ENCODE measurements at places on chromosomes 11 and 22.
A peak's percentile ranks its signal among the peaks of the same experiment; 100 is the strongest.

- DNase-seq = no peak
Measured at GRCh38 chr11:20203831-20204230, 43.6 kb upstream of the DBX1 start.

DNA sequence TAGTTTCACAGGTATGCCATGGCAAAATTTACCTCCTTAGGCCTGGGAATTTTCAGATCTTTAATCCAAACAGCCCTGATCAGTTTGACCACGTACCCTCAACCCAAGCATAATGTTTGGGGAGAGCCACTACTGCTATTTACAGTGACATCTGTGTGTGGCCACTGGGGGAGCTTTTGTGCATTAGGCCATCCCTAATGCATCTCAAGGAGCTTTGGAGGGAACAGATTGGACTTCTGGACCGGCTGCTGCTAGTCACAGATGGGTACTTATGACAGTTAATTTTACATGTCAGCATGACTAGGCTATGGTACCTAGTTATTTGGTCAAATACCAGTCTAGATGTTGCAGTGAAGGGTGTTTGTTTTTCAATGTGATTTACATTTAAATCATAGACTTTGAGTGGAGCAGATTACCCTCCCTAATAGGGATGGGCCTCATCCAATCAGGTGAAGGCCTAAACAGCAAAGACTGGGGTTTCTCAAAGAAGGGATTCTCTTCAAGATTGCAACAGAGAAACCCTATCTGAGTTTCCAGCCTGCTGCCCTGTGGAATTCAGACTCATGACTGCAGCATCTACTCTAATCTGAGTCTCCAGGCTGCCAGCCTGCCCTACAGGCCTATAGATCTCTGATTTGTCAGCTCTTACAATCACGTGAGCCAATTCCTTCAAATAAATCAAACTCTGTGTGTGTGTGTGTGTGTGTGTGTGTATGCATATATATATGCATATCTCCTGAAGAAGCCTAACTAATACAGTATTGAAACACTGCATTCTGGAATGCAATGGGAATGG lies 38.0 kb upstream of the GALNT18 start:
- no peak for DNase-seq

DNA sequence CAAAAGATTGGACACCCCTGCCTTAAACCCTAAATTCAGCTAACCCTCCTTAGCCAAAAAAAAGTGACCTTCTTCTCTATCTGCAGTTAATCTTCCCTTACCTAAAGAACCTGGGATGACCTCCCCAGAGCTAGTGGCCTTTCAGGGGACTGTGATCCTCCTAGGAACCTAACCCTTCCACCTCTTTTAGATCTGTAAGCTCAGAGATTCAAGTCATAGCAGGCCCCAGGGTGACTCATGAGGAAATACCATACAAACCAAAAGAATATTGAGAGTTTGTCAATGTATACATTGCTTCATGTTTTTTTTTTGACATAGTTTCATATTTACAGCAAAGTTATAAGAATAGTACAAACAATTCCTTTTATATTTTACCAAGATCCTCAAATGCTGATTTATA lies 38.3 kb upstream of the CXCR5 start:
- DNase-seq = peak; percentile 79

GRCh38 chr22:32607086-32607485 lies 132.5 kb downstream of the FBXO7 start:
- DNase-seq = no peak

- no peak for DNase-seq
Measured at GRCh38 chr11:55773138-55773537, at the start of gene OR5D13. OR5D13 (plus strand) TSS chr11:55773438; CDS start chr11:55773438, 0 bp downstream.

DNA sequence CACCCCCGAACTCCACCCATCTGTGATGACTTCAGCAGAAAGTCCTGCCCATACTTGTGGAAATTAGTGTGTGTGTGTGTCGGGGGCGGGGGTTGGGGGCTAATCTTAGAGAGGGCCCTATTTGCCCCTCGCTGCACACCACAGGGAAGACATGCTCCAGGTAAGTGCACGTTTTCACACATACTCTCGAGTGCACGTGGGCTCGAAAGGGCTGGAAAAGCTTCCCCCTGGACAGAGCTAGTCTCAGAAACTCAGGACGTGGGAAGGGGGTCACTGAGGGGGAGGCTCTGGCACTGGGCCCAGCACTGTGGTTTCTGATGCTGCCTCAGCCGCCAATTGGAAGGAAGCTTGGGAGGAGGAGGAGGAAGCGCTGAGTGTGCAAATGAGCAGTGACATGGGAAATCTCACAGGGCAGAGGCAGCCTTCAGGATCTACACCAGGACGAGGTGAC lies 40.7 kb upstream of the CD82 start:
- peak; percentile 41 for DNase-seq

DNA sequence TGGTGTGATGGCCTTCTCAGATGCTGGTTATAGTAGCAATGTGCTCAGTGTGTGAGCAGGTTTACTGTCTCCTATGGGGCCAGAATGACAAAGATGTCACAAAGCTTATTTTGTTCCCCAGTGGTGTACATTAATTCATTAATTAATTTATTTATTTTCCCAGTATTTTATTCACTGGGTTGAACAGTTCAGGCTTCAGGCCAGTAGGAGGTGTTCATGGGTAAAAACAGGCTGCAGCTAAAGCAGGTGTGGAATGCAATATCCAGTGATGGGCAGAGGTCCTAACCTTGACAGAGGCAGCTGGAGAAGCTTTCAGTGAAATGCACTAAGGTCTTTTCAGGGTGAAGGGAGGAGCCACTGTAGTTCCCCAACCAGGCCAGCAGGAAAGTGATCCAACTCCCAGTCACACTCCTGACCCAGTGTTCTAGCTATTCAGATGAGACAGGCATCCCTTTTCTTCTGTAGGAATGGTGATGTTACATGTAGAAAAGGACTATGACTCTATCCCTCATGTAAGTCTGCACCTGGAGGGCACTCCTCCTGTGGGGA lies 7.8 kb upstream of the FANCF start:
- no peak for DNase-seq

DNA sequence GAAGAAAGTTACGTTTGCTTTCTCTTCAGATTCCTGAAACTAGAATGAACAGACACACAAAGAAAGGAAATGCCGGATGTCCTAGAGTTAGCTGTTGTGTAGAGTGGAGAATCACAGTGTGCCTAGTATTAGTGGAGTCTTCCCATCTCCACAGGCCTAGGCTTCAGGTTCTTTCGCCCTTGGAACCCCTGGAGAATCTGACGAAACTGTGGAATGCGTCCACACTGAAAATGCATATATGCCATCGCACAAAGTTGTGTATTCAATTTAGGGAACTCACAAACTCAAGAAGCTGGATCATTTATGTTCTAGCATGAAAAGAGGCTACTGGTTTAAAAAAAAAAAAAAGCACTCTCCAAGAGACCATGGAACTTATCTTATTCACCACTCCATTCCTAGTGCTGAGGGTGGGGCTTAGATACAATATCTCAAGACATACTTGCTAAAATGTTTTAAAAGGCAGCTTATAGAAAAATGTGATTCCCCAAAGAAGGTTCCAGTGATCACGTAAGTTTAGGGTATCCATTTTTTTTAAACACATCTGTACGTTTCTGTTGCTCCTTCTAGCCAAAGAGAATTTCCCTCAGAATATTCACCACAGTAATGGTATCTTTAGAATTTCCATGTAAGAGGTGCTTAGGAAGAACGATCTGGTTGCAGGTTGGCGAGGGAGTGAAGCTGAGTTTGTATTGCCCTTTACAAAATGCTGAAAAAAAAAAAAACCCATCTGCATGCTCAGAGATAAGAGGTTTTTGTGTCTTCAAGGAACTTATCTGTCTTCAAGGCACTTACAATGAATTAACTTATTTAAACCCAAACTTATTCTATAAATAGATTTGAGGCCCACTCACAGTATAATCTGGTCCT lies 20.0 kb downstream of the MAML2 start:
- DNase-seq = no peak

- no peak for DNase-seq
Measured at GRCh38 chr11:67627441-67627811, 2.3 kb downstream of the NUDT8 start.

- no peak for DNase-seq
Measured at GRCh38 chr22:31898926-31899325, 45.4 kb upstream of the YWHAH start.

GRCh38 chr22:24430431-24431308 lies 3.3 kb downstream of the ADORA2A start:
- DNase-seq = no peak

DNA sequence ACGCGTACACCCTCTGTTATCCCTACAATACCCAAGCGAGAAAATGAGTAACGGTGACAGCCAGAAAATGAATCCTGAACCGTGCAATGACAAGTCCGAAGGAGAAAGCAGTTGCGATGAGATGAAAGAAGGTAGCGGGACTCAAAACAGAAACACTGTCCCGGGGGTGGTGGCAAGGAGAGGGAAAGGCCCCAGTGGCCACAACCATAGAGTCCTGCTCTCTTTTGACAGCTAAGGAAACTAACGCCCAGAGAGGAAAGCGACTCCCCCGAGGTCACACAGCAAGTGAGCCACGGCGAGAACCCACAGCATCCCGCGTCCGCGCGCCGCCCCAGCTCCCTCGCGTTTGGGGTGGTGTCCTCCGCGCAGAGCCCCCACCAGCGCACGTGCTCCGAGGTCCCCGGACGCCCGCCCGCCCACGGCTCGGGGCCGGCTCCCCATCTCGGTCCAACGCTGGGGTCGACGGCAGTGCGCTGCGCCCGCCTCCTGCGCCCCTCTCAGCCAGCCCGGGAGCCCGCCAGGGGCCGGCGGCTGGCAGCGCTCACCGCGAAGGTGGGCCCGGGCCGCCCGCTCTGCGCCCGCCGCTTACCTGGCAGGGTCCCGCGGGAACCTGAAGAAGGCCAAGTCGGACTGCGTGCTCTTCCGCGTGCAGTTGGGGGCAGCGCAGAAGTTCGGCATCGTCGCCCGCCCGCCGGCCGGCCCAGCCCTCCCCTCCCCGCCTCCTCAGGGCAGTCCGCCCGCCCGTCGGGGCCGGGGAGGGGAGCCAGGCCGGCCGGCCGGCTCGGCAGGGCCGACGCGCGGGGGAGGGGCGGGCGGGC lies 564 bp downstream of the THAP12 start:
- peak; percentile 39 for DNase-seq

DNA sequence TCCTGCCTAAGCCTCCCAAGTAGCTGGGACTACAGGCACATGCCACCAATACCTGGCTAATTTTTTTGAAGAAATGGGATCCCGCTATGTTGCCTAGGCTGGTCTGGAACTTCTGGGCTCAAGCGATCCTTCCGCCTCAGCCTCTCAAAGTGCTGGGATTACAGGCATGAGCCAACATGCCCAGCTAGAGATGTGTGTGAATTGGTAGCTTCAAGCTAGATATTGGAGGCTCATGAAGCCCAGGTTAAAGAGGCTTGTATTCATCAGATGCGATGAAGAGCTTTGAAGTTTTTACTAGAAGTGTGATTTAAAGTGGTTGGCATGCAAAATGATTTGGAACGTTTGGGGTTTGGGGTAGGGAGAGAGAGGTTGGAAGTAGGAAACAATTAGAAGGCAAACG lies 19.6 kb downstream of the NF2 start:
- no peak for DNase-seq

Data from inflammatory macrophage treated with lipopolysaccharide for 1 hour (primary cell).